ENCODE measurements at places on chromosomes 16 and 17. TPM values are rescaled to one million over a fixed set of nuclear protein-coding genes. Genes with fewer than 3 reads are reported as not detected.

ERBB2 gene
- 10.1 TPM for total RNA-seq

NT5C3B gene
- total RNA-seq = 86.8 TPM

FA2H gene
- not detected for total RNA-seq

TBC1D3B gene
- not detected for total RNA-seq

TP53I13 gene
- total RNA-seq = 16.0 TPM

MYO15A gene
- under 0.01 TPM for total RNA-seq

SBK1 gene
- not detected for total RNA-seq

ABI3 gene
- not detected for total RNA-seq

TBC1D3E gene
- total RNA-seq = not detected
